Mucosa of descending colon (tissue), 3 donors: ENCODE measurements at places on chromosomes 3 and 15.
A peak's percentile ranks its signal among the peaks of the same experiment; 100 is the strongest.

GRCh38 chr3:73448761-73449301 is 175.9 kb downstream of the PDZRN3 start:
- no peak for DNase-seq

DNA sequence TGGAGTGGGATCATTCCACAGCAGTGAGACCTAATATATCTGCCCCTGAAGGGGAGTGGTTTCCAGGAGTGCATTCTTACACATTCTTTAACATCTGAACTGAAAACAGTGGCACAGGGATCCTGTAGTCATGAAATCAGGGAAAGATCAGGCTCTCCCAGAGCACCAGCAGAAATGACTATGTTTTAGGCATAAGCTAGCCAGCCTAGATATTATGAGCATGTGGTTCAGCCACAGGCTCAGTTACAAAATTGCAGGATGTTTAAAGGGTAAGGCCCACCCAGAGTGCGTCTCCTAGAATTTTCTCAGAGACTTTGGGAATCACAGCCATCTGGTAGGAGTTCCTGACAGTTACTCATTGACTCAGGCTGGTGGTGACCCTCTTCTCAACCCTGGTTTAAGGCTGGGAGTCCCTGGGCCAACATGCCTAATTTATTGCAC is 20.9 kb downstream of the FSTL1 start:
- no peak for DNase-seq

- DNase-seq, result peak; percentile 49
Observed at GRCh38 chr3:124592658-124593441, 137.4 kb upstream of the UMPS start.

DNA sequence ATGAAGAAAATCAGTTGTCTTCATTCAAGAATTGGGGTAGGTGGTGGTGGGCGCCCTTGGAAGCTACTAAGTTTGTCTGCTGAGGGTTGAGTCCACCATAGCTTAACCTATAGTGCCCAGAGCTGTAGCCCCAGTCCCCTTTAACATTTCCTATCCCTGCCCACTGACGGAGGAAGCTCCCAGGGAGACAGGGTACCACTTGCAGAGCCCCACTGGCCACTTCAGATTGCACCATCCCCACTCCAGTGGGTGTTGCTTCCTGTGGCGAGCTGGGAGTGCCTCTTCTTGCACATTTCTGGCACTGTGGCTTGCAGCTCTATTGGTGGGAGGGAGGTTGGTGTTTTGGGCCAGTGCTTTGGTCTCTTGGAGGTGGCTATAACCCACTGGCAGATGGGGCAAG is 2.7 kb downstream of the PXYLP1 start:
- DNase-seq, result no peak

DNA sequence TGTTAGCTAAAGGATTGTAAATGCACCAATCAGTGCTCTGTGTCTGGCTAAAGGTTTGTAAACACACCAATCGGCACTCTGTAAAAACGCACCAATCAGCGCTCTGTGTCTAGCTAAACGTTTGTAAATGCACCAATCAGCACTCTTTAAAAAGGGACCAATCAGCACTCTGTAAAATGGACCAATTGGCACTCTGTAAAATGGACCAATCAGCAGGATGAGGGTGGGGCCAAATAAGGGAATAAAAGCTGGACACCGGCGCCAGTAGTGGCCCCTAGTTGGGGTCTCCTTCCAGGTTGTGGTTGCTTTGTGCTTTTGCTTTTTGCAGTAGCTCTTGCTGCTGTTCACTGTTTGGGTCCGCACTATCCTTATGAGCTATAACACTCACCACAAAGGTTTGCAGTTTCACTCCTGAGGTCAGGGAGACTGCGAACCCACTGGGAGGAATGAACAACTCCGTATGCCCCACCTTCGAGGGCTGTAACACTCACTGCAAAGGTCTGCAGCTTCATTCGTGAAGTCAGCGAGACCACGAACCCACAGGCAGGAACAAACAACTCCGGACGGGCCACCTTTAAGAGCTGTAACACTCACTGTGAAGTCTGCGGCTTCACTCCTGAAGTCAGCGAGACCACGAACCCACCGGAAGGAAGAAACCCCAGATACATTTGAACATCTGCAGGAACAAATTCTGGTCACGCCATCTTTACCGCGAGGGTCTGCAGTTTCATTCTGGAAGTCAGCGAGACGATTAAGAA is 1.1 kb upstream of the SUCLG2 start:
- DNase-seq, result peak; percentile 78

- DNase-seq, result no peak
Observed at GRCh38 chr15:85759376-85759775, 35.3 kb downstream of the KLHL25 start.

- DNase-seq, result no peak
Observed at GRCh38 chr15:40428185-40428584, 12.6 kb upstream of the BAHD1 start.

DNA sequence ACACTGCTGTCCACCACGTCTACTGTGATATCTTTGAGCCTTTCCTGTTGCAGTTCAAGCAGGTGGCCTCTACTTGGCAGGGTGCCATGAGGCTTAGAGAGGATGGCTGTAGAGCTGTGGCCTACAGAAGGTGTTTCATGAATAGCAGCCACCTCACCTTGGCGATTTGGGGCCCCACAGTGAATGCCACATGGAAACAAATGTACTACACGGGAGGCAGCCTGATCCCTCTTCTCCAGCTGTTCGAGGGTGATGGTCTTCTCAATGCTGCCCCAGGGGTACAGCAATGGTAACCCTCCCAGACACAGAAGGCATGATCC is 70.7 kb downstream of the FAM43A start:
- DNase-seq, result no peak
